EH (cell line): ENCODE measurements at places on chromosomes 3 and 15.

DNA sequence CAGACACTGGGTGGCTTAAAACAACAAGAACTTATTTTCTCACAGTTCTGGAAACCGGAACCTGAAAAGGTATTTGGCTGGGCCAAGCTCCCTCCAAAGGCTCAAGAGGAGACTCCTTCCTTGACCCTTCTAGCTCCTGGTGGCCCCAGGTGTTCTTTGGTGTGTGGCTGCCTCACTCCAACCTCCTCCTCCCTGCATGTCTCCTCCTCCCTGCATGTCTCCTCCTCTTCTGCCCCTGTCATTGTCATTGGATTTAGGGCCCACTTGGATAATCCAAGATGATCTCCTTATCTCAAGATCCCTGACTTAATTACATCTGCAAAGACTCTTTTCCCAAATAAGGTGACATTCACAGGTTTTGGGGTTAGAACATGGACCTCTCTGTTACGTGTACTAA lies 69.8 kb upstream of the MFGE8 start:
- DNase-seq: no peak

DNA sequence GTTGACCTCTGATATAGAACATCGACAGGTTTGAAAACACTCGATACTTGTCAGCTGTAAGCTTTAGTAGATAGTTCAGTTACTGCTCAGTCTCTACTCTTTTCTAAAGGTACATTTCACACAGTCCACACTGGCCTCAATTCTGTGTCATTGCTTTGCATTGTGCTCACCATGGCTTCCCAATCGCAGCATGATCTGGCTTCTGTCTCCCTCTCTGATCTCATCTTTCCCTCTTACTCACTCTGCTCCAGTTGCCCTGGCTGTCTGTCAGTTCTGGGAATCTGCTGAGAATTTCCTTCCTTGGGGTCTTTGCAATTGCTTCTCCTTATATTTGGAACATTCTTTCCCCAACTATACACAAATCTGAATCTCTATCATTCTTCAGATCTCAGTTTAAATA lies 80.6 kb downstream of the GTF2E1 start:
- no peak for DNase-seq

DNA sequence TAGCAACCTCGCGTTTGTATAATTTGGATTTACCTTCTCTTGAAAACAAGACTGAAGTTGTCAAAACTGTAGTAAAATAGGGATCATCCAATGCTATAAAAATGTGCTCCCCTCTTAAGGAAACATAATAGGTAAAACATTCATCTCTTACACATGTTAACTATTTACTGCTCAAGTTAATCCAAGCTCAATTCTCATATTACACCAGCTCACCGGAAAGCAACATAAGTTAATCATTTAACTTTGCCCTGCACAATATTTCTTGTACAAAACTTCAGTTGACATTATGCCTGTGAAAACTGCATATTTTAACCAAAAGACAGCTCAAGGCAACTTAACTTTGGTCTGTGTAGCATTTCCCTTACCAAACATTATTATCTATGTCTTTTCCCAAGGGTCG lies 634.2 kb downstream of the NAALADL2 start:
- DNase-seq: no peak

- peak; percentile 78 for DNase-seq
Observed at GRCh38 chr3:79018671-79019136, 749.1 kb downstream of the ROBO1 start.

GRCh38 chr15:94670438-94671034 lies 439.2 kb downstream of the MCTP2 start:
- DNase-seq: peak; percentile 44
